GDM1 (cell line): ENCODE measurements at places on chromosomes 4 and X.

GRCh38 chr4:169228076-169228475 is 42.7 kb downstream of the SH3RF1 start:
- DNase-seq = no peak

DNA sequence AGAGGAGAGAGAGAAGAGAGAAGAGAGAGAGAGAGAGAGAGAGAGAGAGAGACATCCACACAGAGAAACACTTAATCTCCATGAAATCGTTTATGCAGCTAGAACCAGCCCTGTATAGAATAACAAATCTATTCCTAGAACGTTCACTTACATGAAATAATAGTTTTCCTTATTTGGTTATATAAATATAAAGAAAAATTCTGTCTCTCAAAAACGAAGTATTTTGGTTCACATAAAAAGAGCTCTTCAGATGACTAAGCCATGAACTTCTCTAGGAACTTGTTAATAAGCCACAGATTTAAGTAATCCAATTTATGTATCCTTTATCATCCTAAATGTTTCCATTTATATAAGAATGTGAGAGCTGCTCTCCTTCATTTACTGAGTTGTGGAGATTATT is 1315.1 kb upstream of the PCDH7 start:
- no peak for DNase-seq

GRCh38 chrX:78075787-78076389 is 28.2 kb upstream of the PGK1 start:
- DNase-seq = no peak

DNA sequence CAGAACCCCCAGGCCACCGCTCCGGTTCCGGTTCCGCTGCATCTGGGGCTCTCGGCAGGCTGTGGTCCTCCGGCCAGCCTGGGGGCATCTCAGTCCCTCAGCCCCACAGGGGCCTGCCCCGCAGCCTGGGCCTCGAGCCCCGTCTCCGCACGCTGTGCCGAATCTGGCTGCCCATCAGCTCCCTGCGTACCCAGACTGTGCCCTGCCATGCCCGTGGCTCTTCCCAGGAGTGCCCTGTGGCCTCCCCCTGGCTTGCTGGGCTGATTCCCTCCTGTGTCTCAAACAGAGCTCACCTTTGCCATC is 830 bp upstream of the MSANTD1 start:
- no peak for DNase-seq

DNA sequence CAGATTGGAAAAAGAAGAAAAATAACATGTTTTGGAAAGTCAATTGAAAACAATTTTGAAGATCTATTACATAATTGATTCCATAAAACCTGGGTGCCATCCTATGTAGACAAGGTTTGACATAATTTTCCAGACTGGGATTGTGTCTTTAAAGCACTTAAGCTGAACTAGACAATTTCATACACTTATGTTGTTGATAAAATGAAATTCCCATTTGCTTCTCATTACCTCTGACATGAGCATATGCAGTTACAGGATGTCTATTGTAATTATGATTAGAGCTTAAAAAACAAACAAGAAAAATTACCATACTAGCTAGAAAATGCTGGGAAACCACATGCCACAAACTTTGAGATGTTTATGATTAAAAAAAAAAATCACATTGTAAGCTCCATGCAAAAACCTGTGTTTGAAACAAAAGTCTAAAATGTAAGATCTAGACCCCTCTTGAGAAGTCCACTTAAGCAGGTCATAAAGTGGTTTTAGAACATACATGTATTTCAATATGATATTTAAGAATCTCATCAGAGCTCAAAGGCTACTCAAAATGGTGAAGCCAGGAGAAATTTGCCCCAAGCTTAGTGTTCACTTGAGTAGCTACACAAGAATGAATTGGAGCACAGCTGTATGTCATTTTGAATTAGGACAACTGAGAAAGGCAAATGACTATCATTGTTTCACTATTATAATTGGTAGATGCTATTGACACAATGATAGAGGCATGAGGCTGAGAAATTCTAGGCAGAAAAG is 181.1 kb upstream of the PABPC4L start:
- no peak for DNase-seq

DNA sequence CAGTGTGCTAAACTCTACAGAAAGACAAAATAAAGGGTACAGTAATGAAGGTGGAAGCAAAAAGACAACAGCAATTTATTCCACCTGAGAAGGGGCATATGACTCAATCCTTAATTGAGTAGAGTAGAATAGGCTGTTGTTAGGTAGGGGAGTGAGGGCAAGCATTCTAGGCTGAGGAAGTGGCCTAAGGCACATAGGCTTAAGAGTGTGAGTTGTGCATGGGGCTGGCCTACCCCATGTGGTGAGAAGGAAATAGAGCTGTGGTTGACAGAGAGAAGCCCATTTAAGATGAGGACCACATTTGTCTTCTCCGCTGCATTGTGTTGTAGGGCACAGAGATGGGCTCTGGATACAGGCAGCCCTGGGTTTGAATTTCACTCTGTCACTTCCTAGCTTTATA is 3.4 kb upstream of the ZCCHC18 start:
- DNase-seq = no peak

DNA sequence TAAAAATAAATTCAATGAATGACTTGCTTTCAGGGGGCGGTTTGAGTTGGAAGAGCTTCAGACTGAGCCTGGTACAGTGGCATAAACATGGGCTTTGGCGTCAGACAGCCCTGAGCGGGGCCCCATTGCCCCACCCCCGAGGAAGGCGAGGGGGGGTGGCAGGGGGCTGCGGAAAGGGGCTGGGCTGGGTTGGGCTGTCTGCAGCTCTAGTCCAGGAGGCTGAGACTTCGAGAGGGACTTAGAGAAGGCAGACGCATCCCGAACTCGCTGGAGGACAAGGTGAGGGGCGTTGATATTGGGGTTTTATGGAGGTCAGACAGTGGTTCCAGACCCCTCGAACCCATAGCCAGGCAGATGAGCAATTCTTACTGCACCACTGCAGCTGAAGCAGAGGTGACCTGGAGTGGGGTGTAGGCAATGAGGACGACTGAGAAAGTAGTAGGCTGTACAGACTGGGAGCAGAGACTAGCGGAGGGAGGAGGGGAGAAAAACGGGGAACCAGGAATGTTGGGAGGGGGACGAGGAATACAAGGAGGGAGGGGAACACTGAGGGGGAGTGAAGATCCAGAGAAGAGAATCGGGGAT is at the start of gene MAGED2:
Gene MAGED2, plus strand, starts transcription at position 222 of the 585 bp plus-strand sequence. CDS start 1,587 bp downstream, outside the sequence.
- DNase-seq = peak; percentile 54

DNA sequence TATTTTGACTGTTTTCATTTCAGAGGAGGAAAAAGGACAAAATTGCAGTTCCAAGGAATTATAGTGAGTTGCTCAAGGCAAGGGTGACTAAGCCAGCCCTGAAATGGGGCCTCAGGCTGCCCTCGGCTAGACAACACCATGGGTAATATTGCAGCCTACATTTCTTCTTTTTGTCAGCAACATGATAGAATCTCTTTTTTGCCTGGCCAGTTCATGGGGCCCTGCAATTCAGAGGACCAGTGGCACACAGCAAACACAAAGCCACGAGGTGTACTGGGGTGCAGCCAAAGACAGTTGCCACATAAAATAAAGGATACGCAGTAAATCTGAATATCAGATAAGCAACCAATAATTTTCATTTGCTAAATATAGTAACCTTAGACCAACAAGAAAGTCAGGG is 41.8 kb downstream of the RBM47 start:
- no peak for DNase-seq
